ENCODE measurements at places on chromosomes 2 and 18.

GRCh38 chr2:133143645-133144044 is 424.6 kb downstream of the NCKAP5 start:
- DNase-seq = no peak

- peak; percentile 62 for DNase-seq
Measured at GRCh38 chr2:70922235-70923234, 13.2 kb upstream of the ATP6V1B1 start.

DNA sequence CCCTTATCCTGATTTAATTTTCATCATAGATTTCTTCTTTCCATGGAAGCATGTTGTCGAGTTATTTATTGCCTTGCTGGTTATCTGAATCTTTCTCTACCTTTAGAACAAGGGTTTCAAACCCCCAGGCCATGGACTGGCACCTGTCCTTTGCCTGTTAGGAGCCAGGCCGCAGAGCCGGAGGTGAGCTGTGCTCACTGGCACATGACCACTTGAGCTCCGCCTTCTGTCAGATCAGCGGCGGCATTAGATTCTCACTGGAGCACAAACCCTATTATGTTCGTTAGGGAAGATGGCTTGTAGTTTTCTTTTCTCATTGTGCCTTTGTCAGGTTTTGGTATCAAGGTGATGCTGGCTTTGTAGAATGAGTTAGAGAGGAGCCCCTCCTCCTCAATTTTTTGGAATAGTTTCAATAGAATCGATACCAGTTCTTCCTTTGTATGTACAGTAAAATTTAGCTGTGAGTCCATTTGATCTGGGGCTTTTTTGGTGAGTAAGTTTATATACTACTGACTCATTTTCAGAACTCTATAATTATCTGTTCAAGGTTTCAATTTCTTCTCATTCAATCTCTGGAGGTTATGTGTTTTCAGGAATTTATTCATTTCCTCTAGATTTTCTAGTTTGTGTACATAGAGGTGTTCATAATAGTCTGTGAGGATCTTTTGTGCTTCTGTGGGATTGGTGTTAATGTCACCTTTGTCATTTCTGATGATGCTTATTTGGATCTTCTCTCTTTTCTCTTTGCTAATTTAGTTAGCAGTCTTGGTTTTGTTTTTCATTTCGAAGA is 668.0 kb upstream of the FAM98A start:
- no peak for DNase-seq

DNA sequence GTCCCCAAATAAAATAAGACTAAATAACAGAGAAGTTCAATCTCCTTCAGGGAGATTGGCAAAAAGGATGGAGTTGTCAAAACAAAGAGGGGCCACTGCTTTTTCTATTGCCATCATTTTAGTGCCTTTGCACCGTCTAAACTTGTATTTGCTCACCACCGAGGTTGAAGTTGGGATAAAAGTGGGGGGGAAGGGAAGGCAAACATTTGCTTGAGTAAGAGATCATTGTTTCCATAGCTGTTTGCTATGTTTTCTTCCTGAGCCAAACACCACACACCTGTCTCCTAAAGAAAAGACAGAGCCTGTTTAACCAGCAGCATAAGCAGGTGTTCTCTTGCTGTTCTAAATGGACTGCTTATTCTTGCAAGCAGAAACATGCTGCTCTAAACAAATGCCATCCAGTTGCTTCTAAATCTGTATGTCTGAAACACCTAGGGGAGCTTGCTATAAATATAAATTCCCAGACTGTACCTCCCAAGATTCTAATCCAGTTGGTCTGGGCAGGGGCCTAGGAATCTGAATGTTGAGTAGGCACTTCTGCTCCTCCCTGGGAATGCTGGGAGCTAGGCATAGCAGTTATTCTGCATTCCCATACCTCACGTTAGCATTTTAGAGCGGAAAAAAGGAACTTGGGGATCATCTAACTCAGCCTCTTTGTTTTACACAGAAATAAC is 179.4 kb upstream of the ARL4C start:
- no peak for DNase-seq

DNA sequence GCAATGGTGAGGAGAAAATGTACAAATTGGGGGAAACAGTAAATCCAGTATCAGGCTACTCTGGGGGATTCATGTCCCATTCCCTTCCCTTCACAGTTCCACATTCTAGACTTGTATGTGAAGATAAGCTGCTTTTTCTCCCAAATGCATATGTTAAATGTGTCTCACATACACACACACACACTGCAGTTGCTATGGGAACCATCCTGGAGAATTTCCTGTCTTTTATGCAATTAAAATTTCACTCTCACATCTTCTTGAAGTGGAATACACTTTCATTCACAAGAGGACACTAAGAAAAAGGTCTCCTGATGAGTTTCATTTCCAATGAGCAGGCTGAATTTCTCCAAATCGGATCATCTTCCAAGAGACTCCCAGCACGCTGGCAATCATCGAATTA is 366.0 kb downstream of the LRATD1 start:
- DNase-seq = no peak

GRCh38 chr2:27762951-27763906 is 8.3 kb upstream of the MRPL33 start:
- DNase-seq = no peak

DNA sequence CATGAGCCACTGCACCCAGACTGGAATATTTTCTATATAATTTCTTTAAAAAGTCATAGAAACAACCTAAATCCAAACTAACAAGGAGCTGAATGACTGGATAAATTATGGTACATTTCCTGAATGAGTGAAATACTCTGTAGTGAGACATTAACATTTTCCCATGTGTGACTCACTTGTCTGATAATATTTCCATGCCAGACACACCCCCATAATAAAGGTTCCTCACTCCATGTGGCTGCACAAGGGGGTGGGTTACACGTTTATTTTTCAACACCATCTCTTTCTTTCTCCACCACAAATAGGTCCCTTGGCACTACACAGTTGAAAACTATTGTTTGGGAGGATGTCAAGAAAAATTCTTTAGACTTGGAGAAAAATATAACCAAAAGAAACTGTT is 266.3 kb upstream of the LYPD1 start:
- DNase-seq = no peak

DNA sequence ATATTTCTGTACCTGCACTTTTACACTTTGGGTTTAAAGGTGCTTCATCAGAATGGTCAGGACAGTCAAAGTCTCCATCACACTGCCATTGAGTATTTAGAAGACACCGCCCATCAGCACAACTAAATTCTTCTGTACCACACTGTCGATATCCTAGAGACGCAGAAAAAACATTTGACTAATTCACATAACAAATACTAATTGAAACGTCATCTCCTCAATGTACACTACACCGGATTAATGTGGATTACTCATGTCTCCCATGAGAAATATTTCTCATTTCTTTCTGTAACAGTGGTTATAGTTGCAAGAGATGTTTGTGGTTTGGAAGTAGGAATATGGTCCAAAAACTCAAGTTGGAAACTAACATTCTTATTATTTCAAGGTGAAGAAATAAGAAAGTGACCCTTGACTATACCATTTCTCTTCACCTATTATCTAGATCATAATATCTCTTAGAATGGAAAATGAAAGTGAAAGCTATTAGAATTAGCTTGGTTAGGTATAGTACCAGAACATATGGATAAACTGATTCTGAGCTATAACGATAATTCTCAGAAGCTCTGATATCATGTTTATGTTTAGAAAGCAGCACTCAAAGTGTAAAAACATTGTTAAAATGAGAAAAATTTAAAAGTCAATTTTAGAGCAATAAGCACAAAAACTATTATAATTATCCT is 1627.7 kb downstream of the LRP1B start:
- DNase-seq = no peak

DNA sequence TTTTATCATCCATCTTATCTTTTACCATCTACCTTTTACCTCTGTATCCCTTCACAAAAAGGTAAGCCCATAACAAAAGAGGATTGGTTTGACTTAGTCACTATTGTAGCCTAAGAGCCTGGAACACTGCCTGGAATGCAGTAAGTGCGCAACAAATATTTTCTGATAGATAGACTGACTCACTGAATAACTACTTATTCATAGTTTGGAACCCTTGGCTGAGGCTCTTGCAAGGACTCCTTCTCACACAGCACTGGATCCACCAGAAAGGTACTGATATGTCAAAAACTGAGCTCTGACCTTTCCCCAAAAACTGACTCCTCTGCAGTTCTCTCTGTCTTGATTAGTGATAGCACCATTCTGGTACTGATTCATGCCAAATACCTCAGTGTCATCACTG is 426.7 kb downstream of the SETBP1 start:
- DNase-seq = no peak

GRCh38 chr2:138622613-138623012 is 121.0 kb downstream of the SPOPL start:
- no peak for DNase-seq

GRCh38 chr2:127576433-127577207 is 41.1 kb downstream of the MYO7B start:
- DNase-seq = peak; percentile 84

- DNase-seq = peak; percentile 19
Measured at GRCh38 chr2:137383391-137383790, 580.9 kb upstream of the HNMT start.

- no peak for DNase-seq
Measured at GRCh38 chr2:25420820-25421237, 79.1 kb upstream of the DNMT3A start.

DNA sequence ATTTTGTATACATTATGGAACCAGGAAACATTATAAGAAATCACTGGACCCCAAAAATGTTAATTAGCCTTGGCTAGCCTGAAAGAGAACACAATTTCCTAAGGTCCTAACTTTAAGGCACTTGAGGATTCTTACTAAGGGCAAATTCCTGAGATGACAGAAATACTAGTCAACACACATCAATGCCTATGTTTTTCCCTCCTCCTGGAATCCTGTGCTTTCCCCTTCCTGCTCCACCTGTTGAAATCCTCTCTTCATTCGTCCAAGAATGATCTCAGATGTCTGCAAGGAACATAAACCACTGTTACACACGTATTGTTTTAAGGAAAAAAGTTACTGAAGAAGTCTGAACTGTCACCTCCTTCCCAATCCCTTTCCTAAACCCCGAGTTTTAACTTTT is 21.2 kb upstream of the DARS1 start:
- no peak for DNase-seq

- no peak for DNase-seq
Measured at GRCh38 chr18:456361-457139, 44.0 kb downstream of the COLEC12 start.

GRCh38 chr2:136375017-136375901 is 257.3 kb upstream of the CXCR4 start:
- DNase-seq = no peak

- no peak for DNase-seq
Measured at GRCh38 chr18:49967636-49968313, 154.4 kb upstream of the ACAA2 start.

GRCh38 chr2:192298664-192299063 is 103.9 kb upstream of the TMEFF2 start:
- no peak for DNase-seq

DNA sequence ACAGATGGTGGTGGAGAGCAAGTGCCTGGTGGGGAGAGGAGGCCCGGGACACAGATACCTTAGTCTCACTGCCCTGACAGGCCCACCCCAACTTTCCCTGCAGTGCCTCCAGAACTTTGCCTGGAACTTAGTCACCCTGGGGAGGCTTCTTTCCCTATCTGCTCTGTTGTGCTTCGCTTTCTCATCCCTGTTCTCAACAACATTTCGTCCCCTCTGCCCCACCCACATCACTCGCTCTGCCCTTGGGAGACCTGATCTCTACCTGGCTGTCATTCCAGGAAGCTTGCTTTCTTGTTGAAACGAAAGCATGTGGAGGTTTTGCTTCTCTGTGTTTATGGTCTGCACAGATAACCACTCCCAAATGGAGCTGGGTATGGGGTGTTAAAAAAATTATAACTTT is 93.8 kb downstream of the PRKCE start:
- no peak for DNase-seq

GRCh38 chr2:263774-264492 is at the start of gene SH3YL1:
SH3YL1 (minus strand) TSS chr2:264032; CDS start chr2:263984, 48 bp downstream.
- peak; percentile 87 for DNase-seq

- no peak for DNase-seq
Measured at GRCh38 chr18:42275138-42275535, 320.1 kb downstream of the PIK3C3 start.

DNA sequence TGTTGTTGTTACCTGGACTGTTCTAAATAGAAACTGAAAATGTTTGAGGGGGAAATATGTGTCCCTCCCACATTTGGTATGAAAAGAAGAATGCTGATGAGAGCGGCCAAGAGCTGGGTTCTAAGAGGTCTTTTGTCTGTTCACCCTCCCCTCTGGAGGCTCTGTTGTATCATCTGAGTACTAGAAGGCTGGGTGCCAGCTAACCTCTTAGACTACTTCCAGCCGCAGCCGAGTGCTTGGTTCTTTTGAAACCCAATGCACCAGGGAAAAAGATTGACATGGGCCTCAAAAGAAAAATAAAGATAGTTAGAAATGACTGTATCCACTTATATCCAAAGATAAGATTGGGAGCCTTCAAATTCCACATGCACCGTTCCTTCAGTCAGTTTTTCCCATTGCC is 255.9 kb downstream of the TXNL1 start:
- no peak for DNase-seq

GRCh38 chr2:182610231-182610630 is 105.8 kb upstream of the DNAJC10 start:
- DNase-seq = no peak

Data from chondrocyte (in vitro differentiated cells).